Occipital lobe (tissue), 3 donors: ENCODE measurements at places on chromosomes 7 and 10. TPM values are rescaled to one million over a fixed set of nuclear protein-coding genes. Genes with fewer than 3 reads are reported as not detected.

DNA sequence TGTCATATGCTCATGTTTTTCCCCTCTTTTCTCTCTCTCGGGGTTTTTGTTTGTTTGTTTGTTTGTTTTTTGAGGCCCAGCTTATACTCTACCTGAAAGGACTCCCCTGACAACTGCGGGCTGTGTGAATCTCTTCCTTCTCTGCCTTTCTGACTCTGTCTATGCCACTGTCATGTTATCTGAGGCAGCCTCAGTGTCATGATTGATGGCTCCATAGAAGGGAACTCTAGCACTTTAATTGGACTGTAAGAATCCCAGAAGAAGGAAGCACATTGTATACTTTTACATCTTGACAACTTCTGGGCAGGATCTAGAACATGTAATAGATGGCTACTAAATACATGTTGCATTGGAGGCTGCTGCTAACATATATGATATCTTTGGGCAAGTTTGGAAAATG, 25.4 kb downstream of the AKR1B15 start:
- DNase-seq = no peak

GRCh38 chr7:105875505-105875904, 894 bp downstream of the ATXN7L1 start:
- DNase-seq = no peak

SLC13A4 gene
- 7.6 TPM for total RNA-seq

EPO gene
- not detected for total RNA-seq

DNA sequence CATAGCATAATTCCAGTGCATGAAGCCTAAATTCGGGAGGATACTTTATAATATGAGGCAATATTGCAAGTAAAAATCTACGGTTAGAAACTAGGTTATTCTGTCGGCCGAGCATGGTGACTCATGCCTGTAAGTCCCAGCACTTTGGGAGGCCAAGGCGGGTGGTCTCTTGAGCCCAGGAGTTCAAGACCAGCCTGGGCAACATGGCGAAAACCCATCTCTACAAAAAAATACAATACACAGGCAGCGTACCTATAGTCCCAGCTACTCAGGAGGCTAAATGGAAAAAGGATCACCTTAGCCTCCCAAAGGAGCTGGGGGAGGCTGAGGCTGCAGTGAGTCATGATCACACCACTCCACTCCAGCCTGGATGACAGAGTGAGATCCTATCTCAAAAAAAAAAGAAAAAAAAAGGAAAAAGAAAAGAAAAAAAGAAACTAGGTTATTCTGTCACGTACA, 14.2 kb downstream of the SKAP2 start:
- DNase-seq = no peak

CDHR1 gene
- total RNA-seq = 1.2 TPM

GRCh38 chr10:63720072-63720537, 198.9 kb downstream of the REEP3 start:
- no peak for DNase-seq

DNA sequence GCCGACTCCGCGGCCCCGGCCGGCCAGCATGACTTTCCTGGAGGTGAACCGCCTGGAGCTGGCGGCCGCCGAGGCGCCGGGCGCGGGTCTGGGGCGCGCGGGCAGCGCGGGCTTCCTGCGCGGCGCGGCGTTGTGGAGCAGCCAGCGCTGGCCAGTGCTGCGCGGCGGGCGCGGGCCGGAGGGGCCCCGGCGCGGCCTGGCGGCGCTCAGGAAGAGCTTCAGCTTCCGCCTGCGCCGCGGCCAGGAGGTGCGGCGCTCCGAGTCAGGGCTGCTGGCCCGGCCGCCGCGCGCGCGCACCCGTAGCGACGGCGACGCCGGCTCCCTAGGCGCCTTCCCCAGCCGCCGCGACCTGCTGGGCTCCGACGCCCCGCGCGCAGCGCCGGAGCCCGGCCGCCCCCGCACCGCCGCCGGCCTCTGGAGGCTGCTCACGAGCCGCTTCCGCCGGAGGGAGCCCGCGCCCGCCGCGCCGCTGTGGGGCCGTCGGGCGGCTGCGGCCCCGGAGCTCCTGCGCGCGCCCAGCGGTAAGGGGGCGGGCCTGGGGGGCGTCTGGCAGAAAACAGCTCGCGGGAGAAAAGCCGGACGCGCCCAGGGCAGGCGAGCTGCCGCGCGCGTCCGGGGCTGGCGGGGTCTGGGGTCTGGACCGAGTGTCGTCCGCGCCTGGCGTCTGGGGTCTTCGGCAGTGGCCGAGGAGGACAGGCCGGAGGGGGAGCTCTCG, 29.0 kb downstream of the AGAP3 start:
- DNase-seq = no peak

GRCh38 chr7:114645451-114645850, 230.8 kb downstream of the FOXP2 start:
- no peak for DNase-seq

- DNase-seq = no peak
These were observed 153.2 kb upstream of the FZD8 start for GRCh38 chr10:35795131-35795824.

IDI2 gene
- not detected for total RNA-seq

DNA sequence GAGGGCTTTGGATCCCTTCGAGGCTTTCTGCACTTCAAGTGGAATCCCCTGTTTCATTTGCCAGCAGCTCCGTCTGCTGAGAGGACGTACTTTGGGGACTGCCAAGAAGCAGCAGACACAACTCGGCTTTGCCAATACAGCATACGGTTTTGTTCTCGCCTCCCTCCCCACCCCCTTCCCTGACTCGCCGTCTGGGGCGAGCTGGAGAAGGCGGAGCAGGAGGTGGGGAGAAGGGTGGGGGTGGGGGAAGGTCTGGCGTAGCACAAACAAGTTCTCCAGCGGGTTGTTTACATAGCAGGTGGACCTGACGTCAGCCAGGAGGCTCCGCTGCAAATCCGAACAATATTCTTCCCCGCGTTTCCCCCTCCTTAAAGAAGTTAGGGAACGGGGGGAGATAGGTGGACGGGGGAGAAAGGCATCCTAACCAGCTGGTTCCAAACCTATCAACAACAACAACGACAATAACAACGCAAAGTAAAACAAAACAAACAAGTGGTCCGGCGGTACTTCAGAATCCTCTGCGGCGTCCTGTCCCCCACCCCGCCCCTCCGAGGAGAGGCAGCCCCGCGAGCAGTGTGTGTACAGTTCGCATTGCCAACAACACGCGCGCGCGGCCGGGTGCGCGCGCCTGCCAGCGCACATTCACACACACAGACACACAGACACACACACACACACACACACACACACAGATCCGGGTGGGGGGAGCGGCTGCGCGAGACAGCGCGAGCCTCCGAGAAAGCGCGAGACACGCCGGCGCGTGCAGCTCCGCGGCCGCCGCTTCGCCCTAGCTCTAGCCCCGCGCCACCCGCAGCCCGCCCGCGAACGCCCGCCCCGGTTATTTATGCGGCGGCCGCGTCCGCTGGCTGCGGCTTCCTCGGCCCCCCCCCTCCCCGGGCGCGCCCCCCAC, 167.0 kb upstream of the PPP1R3A start:
- DNase-seq = peak; percentile 69

HHEX gene
- total RNA-seq = 1.6 TPM

DNA sequence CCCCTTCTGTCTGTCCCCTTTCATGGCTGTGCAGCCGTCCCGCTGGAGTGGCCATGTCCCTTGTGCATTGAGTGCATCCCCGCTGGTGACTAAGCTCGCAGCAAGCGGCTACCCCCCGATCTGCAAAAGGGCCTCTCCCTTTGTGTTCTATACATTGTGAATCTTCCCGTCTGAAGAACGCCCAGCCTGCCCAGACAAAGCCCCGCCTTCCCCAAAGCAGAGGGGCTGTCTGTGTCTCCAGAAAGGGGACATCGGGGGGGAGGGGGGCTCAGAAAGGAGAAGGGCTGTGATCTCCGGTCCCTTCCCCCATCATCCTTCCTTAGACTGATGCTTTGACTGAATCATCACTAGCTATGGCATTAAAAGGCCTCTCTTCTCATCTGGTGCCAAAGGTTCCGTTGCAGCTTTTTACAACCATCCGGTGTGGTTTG, 11.9 kb downstream of the NPTX2 start:
- no peak for DNase-seq

KAZALD1 gene
- total RNA-seq = 1.4 TPM

TSPAN14 gene
- total RNA-seq = 35.7 TPM

- DNase-seq = no peak
These were observed 98.2 kb downstream of the CCNY start for GRCh38 chr10:35434533-35434932.

DNA sequence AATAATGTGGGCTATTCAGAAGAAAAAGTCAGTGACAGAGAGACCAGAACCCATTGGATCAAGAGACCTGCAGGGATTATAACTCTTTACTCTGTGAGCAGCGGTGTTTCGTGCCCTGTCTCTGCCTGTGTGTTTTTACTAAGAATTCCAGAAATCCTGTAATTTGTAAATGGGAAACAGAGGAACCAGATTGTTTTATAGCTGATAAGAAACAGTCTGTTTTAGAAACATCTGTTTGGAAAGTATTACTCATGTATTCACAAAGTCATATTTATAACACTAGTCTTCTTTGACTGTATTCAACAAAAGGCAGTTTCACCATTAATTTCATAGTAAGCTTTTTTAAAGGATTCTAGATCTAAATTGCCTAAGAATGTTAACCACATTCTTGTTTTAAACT, 30.0 kb upstream of the VDAC2 start:
- DNase-seq = no peak

DNA sequence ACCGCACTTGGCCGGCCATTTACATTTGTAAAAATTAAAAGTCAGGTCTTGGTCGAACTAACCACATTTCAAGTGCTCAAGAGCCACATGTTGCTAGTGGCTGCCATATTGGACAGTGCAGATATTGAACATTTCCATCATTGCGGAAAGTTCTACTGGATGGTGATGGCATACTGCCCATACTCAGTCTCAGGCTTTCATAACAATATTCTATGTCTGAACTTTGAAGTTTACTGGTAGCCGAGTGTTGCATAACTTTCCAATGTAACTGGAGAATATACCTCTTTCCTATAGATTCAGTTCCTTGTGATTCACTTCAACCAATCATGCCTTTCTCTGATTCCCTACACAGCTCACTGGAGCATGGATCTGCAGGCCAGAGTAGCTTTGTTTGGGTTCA, 43.7 kb downstream of the PSMC2 start:
- no peak for DNase-seq

DNA sequence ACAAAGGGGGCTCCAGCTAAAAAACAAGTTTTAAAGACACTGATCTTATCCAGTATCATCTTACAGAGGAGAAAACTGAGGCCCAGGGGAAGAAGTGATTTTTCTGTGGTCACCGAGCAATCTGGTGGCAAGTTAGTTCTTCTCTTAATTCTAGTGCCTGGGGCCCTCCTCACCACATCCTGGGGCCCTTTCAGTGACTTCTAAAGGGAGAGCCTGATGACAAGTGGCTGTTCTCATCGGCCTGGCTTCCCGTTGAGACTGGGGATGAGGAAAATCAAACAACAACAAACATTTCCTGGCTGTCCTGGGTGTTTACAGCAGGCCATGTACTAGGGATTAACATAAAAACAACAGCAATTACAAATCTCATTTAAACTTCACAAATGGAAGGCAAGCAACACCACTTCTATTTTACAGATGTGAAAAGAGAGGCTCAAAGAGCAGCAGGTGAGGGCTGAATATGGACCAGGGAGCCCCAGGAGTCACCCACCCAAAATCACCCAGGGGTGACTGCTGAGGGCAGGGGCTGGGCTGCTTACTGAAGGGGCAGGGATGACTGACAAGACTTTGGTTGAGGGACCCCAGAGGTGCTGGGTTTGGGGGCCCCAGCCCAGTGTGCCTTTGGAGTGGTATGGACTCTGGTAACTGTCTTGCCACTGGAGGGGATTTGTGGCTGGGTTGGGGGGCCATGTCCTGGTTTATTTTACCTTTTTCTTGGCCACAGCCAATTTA, 24.7 kb upstream of the MTPAP start:
- no peak for DNase-seq

GRCh38 chr10:97089209-97089870, 96.4 kb downstream of the SLIT1 start:
- DNase-seq = no peak

DNA sequence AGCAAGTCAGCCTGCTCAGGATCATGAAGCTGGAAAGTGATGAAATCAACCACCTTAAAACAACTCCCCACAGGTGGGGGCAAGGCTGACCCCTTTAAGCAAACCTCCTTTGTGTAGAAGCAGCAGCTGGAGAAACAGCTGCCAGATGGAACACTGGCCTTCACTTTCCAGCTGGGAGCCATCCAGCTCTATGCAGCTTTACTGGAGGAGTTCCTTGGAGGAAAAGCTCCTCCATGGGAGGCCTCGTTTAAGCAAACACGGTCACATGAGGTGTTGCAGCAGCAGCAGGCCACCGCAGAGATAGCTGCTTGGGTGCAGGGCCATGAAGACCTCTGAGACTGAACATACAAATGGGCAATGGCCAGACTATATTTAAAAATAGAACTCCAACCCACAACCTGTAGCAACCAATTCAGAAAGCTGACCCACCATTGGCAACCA, 13.0 kb upstream of the DLG5 start:
- no peak for DNase-seq

GRCh38 chr10:91700788-91701444, 68.0 kb upstream of the PPP1R3C start:
- DNase-seq = no peak

- DNase-seq = no peak
These were observed 103.3 kb downstream of the DNMBP start for GRCh38 chr10:99906470-99906869.

- DNase-seq = no peak
These were observed 87.2 kb downstream of the MDFIC start for GRCh38 chr7:115009139-115009538.

DNA sequence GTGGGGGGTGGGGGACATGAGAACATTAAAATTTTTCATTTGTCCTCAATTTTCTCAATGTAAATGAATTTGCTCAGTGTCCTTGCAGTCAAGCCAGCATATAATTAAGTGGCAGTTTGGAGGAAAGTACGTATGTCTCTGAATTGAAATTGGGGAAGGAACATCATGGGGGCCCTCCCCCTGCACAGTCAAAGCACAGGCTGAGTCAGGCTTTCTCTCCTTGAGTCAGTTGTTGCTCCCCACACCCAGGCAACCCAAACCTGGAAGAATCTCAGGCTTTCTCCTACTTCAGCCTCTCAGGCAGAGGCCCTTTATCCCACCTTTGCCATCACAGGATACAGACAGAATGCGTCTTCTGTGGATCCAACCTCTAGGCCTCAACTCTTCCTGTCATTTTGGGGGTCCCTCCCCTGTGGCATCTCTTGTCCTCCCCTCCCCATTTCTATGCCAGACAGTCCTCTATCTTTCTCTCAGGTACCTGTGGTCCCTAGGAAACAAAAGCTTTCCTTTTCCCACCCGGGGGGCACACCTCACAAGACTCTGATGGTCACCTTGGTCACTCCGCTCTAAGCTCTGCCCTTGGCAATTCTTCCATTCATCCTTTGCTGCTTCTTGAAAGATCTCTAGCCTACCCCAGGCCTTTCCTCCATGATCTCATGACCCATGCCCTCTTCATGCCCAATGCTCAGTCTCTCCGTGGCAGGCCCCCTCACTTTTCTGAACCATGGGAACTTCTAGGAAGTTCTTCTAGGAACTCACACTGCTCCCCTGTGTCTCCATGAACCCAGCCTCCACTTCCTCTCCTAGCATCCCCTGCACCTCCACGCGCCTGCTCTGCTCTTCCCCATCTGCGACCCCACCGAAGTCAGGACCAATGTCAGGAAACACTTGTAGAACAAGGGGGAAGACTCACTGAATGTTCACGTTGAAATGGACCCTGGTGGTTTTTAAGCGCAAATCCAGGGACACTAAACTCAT, 40.4 kb downstream of the CREB3L2 start:
- DNase-seq = no peak

GRCh38 chr7:147804032-147804431, 786.5 kb upstream of the C7orf33 start:
- DNase-seq = no peak

GRCh38 chr7:29167721-29168120, 21.4 kb upstream of the CPVL start:
- no peak for DNase-seq

GRCh38 chr7:130960208-130960988, 226.4 kb upstream of the KLF14 start:
- no peak for DNase-seq

- no peak for DNase-seq
These were observed 6.2 kb upstream of the OR6B1 start for GRCh38 chr7:143993924-143994323.
